Stimulated activated CD8-positive, alpha-beta memory T cell treated with anti-CD3 and anti-CD28 coated beads, Interleukin-12 subunit alpha, Interleukin-12 subunit beta, amount 100 ng/mL, for 4 hours (primary cell): ENCODE measurements at places on chromosomes 13 and 19.

GRCh38 chr19:28394725-28395124, 818.2 kb downstream of the UQCRFS1 start:
- no peak for DNase-seq

DNA sequence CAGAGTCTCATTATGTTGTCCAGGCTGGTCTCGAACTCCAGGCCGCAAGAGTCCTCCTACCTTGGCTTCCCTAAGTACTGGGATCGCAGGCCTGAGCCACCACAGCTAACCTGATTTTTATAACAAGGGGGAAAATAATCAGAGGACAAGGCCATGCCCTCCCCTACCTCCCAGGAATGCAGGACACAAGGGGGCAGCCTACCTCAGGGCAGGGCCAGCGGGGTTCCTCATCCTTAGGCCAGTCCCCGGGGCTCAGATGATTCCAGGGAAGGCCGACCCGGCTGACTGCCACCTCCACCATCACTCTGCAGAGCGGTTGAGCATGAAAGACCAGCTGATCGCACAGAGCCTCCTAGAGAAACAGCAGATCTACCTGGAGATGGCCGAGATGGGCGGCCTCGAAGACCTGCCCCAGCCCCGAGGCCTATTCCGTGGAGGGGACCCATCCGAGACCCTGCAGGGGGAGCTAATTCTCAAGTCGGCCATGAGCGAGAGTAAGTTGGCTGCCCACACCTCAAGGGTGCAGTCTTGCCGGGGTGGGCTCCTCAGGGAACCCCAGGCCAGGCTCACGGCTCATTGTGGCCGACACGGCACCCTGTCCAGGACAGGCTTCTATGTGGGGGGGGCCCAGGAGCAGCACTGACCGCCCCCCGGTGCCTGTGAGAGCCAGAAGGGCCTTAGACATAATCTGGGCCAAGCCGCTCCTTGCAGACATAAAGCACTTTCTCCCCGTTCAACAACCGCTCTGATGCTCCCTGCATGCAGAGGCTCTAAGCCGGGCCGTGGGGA, 26.8 kb downstream of the PEX11G start:
- DNase-seq = no peak

DNA sequence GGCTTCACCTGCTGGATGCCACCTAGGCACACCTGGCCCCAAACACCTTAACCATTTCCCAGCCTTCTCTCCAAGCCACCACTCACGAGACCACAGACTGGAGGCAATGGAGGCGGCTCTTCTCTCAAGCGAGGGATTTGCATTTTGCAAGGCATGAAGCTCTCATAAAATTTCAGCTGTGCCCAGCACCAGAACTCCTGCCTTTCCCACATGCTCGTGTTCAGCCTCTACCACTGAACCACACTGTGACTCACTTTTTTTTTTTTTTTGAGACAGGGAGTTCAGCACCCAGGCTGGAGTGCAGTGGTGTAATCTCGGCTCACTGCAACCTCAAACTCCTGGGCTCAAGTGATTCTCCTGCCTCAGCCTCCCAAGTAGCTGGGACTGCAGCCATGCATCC, 10.6 kb downstream of the NANOS3 start:
- DNase-seq = no peak

- DNase-seq = no peak
Measured at GRCh38 chr13:46489586-46490023, 63.4 kb upstream of the LRCH1 start.

DNA sequence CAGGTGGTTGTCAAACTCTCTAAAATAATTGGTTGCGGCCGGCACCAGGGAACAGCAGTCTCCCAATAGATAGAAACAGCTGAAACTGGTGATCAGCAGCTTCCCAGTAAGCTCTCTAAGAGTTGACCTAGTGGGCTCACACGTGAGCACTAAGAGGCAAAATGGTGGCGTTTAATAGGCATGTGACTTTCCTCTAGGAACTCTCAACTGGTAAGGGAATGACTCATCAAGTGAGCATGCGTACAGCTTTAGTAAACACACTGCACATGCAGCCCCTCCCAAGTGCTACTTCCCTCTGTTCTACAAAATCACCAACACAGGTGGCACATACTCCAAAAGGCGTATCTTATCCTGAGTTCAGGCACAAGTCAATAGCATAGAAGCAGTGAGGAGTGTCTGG, 41.7 kb downstream of the TNFSF11 start:
- no peak for DNase-seq

- DNase-seq = no peak
Measured at GRCh38 chr19:38145623-38146022, 78.4 kb downstream of the DPF1 start.

- no peak for DNase-seq
Measured at GRCh38 chr13:111177081-111177711, 62.1 kb downstream of the ARHGEF7 start.

DNA sequence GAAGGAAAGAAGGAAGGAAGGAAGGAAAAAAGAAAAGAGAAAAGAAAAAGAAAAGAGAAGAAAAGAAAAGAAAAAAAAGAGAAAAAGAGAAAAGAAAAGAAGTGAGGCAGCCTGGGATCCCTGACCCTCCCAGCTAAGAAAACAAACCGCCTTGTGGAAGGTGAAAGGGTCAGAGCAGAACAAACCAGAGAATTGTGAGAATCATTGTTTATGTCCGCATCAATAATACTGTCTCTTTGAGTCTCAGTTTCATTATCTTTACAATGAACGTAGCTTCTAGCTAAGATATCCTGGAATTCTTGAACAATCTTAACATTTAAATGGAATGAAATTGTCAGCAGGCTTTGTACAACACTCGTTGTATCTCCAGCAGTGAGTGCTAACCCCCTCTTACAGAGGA, 66.4 kb upstream of the SERP2 start:
- no peak for DNase-seq

GRCh38 chr13:111975539-111976473, 91.1 kb upstream of the SOX1 start:
- no peak for DNase-seq

GRCh38 chr19:33365691-33366090, 7.8 kb upstream of the CEBPG start:
- DNase-seq = no peak

- DNase-seq = no peak
Measured at GRCh38 chr19:6119031-6119430, 8.7 kb upstream of the RFX2 start.

DNA sequence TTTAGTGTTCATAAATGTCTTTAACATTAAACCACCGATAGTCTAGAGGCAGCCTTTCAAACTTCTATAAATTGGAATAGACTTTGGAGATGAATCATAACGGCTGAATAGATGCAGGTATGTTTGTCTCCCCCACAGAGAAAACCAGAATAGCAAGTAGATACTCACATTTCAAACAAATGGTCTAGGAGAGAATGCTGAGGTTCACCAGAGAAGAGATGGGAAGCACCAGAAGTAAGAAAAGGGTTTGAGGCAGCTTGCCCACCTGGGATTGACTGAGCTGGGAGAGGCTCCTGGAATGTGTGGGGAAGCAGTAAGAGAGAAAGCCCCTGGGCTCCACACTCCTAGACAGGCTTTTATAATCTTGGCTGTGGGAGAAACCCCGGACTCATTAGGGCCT, 6.4 kb downstream of the IGFL3 start:
- no peak for DNase-seq
